ENCODE measurements at places on chromosomes 16 and 17.

- H3K4me1 ChIP-seq: no peaks in the 10 kb centered on the region
- H3K27ac ChIP-seq: no peak overlapping the region
- DNase-seq: no peak
- no peaks in the 10 kb centered on the region for H3K36me3 ChIP-seq
- peaks cover 44% of the 10 kb centered on the region for H3K27me3 ChIP-seq
Observed at GRCh38 chr17:47801176-47801765, 20.3 kb downstream of the OSBPL7 start.

DNA sequence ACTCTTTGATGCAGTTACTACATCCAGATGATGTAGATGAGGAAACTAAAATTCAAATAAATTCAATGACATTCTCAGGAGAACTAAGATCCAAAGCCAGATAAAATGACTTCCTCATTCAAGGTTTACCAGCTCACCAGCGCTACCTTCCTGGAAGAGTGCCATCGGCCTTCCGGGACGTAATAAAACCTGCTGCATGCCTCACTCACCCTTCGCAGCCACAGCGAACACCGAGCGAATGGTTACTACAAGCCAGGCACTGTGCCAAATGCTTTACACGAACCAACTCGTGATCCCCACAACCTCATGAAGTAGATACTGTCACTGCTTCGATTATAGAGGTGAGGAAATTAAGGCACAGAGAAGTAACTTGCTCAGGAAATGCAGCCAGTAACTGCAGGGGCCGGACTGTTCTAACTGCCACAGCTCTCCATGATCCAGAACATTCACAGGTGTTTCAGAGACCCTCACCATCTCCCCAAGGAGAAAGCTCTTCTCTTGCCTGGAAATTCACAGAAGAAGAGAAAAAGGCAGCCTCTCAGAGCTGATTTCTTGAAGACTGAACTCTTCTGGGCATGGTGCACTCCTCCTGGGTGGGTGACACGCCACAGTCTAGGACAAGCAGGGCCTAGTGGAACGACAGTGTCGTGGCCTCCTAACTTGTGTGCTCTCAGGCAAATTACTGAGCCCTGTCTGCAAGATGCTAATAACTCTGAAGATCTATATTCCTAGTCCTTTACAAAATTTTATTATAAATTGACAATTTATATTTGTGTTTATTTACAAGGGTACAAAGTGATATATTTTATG is 46.8 kb downstream of the HIC1 start:
- H3K4me3 ChIP-seq: no peak overlapping the region
- peak overlapping the region; percentile 83 for H3K27ac ChIP-seq
- peaks cover 41% of the 10 kb centered on the region for H3K4me1 ChIP-seq
- peaks cover 8% of the 10 kb centered on the region for H3K36me3 ChIP-seq
- DNase-seq: no peak

GRCh38 chr17:559551-560431 is 154.8 kb downstream of the VPS53 start:
- peaks cover 26% of the 10 kb centered on the region for H3K36me3 ChIP-seq
- no peak for DNase-seq
- H3K27me3 ChIP-seq: no peaks in the 10 kb centered on the region

DNA sequence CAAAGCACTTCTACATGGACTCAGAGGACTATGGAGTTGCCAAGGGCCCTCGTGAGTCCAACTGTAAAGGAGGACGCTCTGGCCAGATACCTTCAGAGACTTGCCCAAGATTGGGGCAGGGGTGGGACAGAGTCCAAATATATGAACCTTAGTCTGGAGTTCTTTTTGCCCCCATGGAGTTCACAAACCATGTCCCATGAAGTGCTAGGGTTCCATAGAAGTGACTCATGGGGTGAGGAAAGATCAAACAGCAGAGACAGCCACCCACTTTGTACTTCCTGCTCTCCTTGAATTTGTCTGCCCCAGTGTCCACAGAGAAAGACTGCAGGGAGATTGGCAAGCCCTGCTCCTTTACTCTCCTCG is 29.0 kb downstream of the SRL start:
- no peaks in the 10 kb centered on the region for H3K36me3 ChIP-seq
- H3K4me1 ChIP-seq: peaks cover 19% of the 10 kb centered on the region
- no peak overlapping the region for H3K27ac ChIP-seq
- H3K27me3 ChIP-seq: no peaks in the 10 kb centered on the region
- no peak overlapping the region for H3K4me3 ChIP-seq
- DNase-seq: no peak

- H3K27ac ChIP-seq: no peak overlapping the region
- peaks cover 1% of the 10 kb centered on the region for H3K36me3 ChIP-seq
- H3K27me3 ChIP-seq: no peaks in the 10 kb centered on the region
- H3K4me1 ChIP-seq: peaks cover 11% of the 10 kb centered on the region
- no peak for DNase-seq
Observed at GRCh38 chr17:1082579-1082978, 85.7 kb downstream of the TIMM22 start.

GRCh38 chr17:82053556-82054263 is 2.0 kb downstream of the GPS1 start:
- no peak overlapping the region for H3K27ac ChIP-seq
- peaks cover 2% of the 10 kb centered on the region for H3K36me3 ChIP-seq
- peak overlapping the region; percentile 84 for H3K4me3 ChIP-seq

- no peak overlapping the region for H3K27ac ChIP-seq
- H3K4me3 ChIP-seq: no peak overlapping the region
- H3K27me3 ChIP-seq: peaks cover 25% of the 10 kb centered on the region
- no peaks in the 10 kb centered on the region for H3K4me1 ChIP-seq
- DNase-seq: no peak
- H3K36me3 ChIP-seq: no peaks in the 10 kb centered on the region
Observed at GRCh38 chr17:35284955-35285354, 42.1 kb downstream of the SLFN5 start.

GRCh38 chr16:12559714-12560113 is 244.0 kb downstream of the CPPED1 start:
- H3K4me3 ChIP-seq: no peak overlapping the region
- H3K36me3 ChIP-seq: no peaks in the 10 kb centered on the region

- peak; percentile 73 for DNase-seq
- peaks cover 28% of the 10 kb centered on the region for H3K4me1 ChIP-seq
- no peak overlapping the region for H3K27ac ChIP-seq
- H3K36me3 ChIP-seq: no peaks in the 10 kb centered on the region
- no peak overlapping the region for H3K4me3 ChIP-seq
Observed at GRCh38 chr17:65294181-65294719, 157.1 kb downstream of the RGS9 start.

GRCh38 chr17:59914274-59914854 is 21.4 kb downstream of the RPS6KB1 start:
- no peaks in the 10 kb centered on the region for H3K4me1 ChIP-seq
- H3K27me3 ChIP-seq: no peaks in the 10 kb centered on the region
- no peak overlapping the region for H3K27ac ChIP-seq
- no peak for DNase-seq

DNA sequence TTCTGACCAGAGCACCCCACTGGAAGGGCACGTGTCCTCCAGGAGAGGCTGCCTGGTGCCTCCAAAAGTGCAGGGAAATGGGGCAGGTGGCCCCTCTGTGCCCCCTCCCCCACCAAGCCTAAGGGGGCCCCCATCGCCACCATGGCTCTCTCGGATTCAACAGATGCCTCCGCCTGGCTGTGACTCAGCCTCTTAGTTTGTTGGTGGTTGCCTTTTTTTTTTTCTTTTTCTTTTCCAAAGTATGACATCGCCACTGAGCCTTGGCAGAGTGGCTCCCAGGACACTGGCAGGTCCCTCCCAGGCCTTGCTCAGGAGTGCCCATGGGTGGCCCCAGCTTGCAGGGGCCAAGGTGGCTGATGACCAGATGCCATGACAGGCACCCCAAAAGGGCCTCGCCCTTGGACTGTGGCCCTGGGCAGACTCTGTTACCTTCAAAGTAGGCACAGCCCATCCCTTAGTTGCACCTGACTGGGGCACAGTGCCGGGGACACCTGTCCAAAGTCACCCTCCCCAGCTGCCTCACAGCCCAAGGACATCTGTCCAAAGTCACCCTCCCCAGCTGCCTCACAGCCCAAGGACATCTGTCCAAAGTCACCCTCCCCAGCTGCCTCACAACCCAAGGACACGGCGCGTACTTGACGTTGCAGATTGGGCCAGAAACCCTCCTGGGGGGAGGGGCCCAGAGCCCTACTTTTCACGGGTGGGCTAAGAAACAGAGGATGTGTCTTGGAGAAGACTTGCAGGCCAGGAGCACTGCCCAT is 29.6 kb downstream of the NPTX1 start:
- peaks cover 37% of the 10 kb centered on the region for H3K27me3 ChIP-seq
- no peaks in the 10 kb centered on the region for H3K4me1 ChIP-seq
- no peak for DNase-seq
- no peak overlapping the region for H3K27ac ChIP-seq

DNA sequence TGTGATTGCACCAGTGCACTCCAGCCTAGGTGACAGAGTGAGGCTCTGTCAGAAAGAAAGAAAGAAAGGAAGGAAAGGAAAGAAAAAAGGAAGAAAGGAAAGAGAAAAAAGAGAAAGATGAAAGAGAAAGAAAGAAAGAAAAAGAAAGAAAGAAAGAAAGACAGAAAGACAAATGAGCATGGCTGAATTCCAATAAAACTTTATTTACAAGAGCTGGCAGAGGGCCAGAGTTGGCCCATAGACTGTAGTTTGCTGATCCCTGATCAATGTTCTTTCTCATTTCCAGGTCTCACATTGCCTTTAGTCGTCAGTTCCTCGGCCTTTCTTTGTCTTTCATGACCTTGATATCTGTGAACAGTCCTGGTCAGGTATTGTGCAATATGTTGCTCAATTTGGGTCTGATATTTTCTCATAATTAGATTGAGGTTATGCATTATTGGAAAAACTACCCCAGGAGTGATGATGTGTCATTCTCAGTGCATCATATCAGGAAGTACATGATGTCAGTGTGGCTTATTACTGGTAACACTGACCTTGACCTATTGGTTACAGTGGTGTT is 68.5 kb upstream of the MED9 start:
- H3K4me3 ChIP-seq: no peak overlapping the region
- H3K27me3 ChIP-seq: peaks cover 19% of the 10 kb centered on the region
- no peaks in the 10 kb centered on the region for H3K36me3 ChIP-seq
- no peaks in the 10 kb centered on the region for H3K4me1 ChIP-seq
- DNase-seq: no peak
- no peak overlapping the region for H3K27ac ChIP-seq

GRCh38 chr16:83420206-83420760 is 387.5 kb upstream of the HSBP1 start:
- DNase-seq: no peak
- no peak overlapping the region for H3K27ac ChIP-seq
- no peaks in the 10 kb centered on the region for H3K36me3 ChIP-seq

DNA sequence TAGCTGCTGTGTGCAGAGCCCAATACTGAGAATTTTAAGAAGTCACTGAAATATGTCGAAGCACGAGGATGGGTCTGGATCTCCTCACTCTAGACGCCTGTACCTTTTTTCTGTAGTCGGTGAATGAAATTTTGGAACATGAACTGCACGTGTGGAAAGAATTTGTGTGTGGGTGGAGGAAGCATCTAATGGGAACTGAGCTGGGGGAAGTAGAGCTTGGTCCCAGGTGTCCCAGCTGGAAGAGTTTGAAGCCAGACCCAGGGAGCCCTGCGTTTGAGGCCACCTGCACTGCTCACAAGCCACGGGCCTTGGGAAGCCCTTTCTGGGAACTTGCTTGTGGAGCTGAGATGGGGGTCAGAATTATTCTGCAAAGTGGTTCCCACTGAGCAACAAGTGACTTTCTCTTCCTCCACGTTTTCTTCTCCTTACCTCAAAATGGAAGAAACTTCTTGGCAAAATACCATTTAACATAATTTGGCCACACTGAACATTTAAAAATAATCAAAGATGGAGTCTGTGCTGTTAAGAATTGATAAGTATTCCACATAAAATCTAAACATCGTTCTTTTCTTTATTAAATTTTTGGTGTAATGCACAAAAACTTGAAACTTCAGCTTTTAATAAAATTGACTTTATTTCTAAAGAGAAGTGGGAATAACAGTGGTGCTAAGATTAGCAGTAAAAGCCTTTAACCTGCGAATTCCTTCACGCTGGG is 163.8 kb downstream of the PRKCA start:
- no peaks in the 10 kb centered on the region for H3K36me3 ChIP-seq
- H3K4me1 ChIP-seq: peaks cover 43% of the 10 kb centered on the region
- no peak for DNase-seq
- no peaks in the 10 kb centered on the region for H3K27me3 ChIP-seq

DNA sequence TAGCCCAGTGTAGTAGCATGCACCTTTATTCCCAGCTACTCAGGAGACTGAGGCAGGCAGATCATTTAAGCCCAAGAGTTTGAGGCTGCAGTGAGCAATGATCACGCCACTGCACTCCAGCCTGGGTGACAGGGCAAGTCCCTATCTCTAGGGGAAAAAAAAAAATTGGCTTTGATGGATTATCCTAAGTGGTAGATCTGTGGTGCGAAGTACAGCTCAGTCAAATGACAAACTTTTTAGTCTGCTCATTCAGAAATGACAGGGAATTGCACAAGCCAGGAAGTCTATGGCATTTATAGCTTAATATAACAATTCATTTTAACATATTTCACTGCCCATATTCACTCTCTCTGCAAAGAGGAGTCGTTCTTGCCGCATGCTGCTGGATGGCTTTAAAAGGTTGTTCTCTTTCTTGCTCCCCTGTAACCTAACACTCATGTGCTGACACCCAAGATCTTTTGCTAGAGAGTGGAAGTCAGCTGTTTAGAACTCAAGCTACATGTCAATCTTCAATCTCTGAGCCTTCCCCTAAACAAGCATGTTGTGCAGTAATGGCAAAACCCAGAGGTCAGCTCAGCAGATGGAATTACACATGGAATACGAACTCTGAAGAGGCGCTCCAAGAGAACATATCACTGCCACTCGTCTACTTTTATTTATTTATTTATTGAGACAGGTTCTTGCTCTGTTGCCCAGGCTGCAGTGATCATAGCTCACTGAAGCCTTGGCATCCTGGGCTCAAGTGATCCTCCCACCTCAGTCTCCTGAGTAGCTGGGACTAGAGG is 32.8 kb downstream of the RNF157 start:
- H3K36me3 ChIP-seq: no peaks in the 10 kb centered on the region
- no peak for DNase-seq
- peaks cover 1% of the 10 kb centered on the region for H3K4me1 ChIP-seq
- no peak overlapping the region for H3K27ac ChIP-seq
- no peaks in the 10 kb centered on the region for H3K27me3 ChIP-seq

DNA sequence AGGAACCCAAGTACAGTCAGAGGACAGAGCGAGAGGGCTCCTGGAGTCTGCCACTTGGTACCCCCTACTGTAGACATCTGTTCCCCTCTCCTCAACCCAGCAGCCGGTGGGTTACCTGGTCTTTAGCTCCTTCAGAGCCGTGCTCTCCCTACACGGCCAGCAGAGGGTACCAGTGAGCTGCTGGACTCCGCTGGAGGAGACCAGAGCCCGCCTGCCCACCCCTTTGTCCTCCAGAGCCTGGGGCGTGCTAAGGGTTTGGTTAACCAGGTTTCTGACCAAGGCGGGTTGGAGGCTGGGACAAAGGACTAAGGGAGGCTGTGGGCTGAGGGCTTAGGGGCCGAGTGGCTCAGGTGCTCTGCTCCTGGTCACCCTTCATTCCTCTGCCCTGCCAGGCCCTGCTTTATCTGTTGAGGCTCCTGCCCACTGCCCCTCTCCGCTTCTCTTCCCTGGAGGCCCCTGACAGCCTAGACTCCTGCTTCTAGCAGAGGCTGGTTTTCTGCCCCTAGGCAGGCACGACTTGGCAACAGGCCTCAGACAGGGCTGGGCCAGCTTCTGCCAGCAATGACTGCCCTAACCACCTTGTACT is 2.7 kb upstream of the HSD11B2 start:
- peaks cover 29% of the 10 kb centered on the region for H3K4me1 ChIP-seq
- no peak for DNase-seq
- no peaks in the 10 kb centered on the region for H3K36me3 ChIP-seq
- H3K27ac ChIP-seq: no peak overlapping the region

GRCh38 chr17:79839356-79840268 is at the start of gene CBX4:
Gene CBX4, minus strand, starts transcription at chr17:79839440. Its CDS starts 189 bp downstream, at chr17:79839251.
- peak; percentile 85 for DNase-seq
- peaks cover 53% of the 10 kb centered on the region for H3K27me3 ChIP-seq
- H3K4me3 ChIP-seq: peak within 1 kb of the TSS; percentile 84
- peaks cover 44% of the 10 kb centered on the region for H3K4me1 ChIP-seq
- peaks cover 2% of the 10 kb centered on the region for H3K36me3 ChIP-seq
